Activated naive CD4-positive, alpha-beta T cell treated with anti-CD3 and anti-CD28 coated beads, Interleukin-2, amount 10 ng/mL, durations not matched to agents 7 days and 5 days (primary cell): ENCODE measurements at places on chromosomes 4 and X.
A peak's percentile ranks its signal among the peaks of the same experiment; 100 is the strongest.

GRCh38 chr4:23866450-23867075, 23.3 kb downstream of the PPARGC1A start:
- no peak for DNase-seq

DNA sequence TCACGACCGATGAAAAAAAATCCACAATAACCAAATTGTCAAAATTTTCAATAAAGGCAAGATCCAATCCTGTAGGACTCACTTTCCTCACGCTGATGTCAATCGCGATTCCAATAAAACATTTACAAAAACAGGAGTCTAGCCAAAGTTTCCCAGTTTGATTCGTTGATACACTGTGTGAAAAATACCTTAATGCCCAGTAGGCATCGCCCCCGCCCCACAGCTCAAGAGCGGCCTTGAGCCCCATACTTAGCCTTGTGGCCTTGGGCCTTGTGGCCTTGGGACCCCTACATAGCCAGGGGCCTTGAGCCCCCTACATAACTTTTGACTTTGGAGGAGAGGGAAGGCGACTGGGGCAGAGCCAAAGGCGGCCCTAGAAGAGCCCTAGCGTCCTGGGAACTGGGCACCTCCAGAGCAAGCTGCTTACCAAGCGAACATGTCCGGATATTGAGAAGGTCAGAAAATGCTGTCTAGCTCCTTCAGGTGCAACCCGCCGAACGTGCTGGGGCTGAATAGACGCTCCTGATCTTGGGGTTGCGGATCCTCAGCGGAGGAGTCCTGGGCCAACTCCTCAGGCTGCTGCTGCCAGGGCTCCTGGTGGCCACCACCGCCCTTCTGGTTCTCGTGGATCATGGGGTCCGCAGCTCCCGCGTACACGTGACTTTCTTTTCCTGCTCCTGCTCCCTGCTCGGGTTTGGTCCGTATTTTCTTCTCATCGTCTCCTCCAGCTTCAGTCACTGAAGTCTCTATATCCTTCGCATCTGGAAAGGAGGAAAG, 62.9 kb downstream of the RHOXF2B start:
- DNase-seq, result no peak

DNA sequence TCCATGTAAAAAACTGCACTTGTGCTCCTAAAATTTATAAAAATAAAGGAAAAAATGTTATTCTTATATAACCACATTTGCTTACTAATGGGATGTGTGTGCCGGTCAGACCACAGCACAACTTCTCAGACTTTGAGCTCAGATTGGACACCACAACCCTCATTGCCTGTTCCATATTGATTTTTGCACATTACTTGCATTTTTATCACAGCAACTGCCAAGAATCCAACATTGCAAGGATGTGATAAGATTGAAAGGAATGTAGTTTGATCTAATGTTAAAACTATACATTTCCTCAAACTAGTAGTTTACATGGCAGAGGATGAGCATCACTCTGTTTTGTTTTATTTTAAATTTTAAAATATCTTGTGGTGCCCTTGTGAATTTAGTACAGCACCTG, 227.8 kb downstream of the KDR start:
- no peak for DNase-seq

DNA sequence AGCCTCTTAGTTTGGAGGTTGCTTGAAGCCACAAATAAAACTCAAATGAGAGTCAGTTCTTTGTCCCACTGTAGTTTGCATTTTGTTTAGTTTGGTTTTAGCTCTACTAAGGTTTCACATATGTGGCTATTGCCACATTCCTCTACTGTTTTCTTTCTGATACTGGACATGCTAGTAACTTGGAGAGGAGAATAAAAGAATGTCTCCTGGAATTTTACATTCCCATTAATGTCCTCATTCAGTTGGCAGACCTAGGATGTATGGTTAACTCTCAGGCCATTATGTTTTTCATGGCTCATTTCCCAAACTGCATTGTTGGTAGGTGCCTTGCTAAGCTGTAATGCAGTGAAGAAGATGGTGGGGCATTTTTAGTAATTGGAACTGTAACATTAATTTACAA, 29.9 kb downstream of the UPRT start:
- DNase-seq, result no peak

- DNase-seq, result no peak
Observed at GRCh38 chr4:119106036-119107000, 29.3 kb upstream of the MYOZ2 start.

DNA sequence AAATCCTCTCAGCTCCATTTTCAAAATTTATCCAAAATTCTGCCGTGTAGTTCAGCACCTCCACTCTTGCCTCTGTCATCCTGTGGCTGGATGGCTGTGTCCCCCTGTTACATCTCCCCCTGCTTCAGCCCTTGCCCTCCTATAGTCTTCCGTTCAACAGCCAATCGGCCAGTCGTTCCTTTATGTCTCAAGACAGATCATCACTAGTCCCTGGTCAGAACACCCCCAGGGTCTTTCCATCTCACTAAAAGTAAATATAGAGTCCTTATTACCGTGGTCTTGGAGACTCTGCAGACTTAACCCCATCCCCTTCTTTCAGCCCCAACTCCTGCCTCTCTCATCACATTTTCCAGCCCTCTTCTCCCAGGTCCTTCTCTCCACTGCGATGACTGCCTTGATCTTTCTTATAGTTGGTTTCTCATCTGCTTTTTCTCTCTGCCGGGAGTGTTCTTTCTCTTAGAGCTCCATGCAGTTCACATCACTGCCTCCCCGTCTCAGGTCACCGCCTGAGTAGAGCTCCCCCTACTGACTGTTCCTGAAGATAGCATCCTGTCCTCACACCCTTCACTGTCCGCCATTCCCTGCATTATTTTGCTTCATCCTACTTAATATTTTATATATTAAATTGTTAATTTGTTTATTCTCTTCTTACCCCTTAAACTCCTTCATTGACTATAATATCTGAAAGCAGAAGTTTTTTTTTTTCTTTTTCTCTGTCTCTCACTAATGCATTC, 736.9 kb upstream of the MAGEB2 start:
- DNase-seq, result no peak

DNA sequence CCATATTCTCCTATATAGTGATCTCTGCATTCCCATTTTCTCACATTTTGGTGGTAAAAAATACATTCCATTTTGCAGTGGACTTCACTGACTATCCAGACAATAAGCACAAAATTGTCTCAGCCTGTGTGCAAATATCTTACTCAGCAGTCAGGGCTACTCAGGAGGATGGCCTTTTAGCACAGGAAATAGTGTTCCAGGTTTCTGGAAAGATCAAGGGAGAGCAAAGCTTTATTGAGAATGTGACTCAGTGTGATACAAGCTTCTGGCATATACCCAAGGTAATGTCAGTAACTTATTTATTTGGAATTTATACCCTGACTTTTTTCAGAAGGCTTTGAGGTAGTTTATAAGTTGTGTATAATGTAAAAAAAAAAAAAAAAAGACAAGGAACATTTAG, 233.4 kb downstream of the TEX13A start:
- DNase-seq, result no peak

DNA sequence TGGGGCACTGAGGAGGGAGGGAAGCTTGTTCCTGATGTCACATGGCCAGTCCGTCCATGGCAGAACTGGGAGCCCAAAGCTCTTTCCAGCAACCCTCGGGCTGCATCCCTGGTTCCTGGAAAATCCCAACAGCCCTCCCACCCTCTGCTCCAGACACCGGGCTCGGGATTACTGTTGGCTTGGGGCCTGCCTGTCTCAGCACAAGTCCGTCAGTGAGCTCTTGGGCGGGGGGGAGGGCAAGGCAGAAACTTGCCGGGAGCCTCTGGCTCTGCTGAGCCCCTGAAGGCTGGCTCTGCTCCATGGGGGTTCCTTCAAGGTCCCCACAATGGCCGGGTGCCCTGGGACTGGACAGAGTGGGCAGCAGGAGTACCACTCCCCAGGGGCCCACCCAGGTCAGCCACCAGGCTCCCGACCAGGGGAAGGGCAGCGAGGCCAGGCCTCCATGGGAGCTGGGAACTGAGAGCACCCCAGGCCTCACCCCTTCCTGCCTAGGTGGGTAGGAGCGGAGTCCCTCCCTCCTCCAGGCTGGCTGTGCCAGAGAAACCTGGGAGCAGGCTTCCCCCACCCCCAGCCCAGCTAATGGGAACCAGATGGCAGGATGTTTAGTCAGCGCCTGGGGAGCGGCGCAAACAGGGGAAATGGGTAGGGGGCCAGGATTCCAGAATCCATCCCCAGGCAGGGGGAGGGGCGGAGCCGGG, 6.4 kb upstream of the HAUS7 start:
- DNase-seq, result no peak

DNA sequence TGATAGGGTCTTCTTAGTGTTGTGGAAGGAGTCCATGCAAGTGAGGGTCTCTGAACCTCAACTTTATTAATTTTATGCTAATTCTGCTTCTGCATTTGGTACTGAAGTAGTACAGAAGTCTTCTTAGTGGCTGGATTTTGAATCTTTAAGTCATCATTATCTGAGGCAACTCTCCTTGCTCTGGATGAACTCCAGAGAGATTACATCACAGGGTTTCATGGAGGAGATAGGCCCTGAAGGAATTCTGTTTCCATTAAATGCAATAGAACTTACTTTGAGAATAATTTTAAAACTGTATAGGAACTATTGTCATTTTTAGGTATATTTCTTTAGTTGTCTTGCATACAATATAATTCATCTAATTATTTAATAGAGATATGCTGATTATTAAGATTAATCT, 451.2 kb downstream of the FAT4 start:
- DNase-seq, result no peak

GRCh38 chrX:41116948-41117347, 31.7 kb downstream of the USP9X start:
- no peak for DNase-seq

- no peak for DNase-seq
Observed at GRCh38 chrX:135435139-135435922, 13.6 kb downstream of the SMIM10L2A start.

DNA sequence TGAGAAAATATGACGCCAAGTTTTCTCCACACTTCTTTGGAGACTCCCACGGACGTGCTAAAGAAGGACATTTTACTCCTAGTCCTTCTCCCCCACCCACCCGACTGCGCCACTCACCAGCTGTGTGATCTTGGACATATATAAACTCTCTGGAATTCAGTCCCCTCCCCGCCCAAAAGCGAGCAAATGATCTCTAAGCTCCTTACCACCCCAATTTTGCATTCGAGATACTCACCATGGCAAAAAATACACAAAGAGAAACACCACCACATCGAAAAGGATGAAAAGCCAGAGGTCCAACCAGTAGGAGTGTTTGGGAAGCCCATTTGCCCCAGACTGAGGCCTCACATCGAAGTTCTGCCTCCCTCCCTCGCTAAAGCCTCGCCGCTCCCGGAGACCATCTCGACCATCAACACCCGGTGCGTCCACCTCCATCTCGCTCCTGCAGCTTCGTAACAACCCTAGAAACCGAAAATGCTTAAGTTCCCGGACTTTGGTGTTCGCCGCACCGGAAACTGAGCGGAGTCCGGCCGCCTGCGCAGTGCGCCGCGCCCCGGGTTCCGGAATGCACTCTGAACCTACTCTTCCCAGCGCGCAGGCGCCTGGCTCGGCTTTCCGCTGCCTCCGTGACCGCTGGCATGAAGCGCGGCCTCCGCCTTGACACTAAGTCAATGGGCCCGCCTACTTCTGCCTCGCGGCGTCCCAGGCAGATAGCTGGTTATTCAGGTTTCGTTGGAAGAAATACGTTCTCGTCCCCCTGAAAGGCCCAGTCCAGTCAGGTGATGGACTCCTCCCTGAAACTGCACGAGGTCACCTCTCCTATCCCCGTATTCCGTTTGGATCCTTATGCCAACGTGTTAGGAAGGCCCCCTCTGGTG, 21.6 kb downstream of the FABP2 start:
- DNase-seq, result peak; percentile 95

DNA sequence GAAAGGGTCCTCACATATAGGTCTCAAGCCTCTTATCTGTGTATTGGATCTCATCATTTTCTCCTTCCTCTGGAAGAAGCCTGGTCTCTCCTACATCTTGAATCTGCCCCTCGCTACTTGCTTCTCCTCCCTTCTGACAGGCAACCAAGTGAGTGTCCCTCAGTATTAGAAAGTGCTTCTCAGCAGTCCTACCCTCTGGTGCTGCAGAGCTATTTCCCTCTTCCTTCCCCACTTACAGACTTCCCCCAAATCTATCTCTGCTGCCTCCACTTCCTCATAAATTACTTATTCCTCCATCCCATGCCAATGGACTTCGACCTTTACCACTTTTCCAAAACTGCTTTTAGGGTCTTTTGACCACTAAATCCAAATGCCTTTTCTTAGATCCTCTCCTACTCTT, 129.1 kb upstream of the NAP1L5 start:
- no peak for DNase-seq

GRCh38 chr4:66923081-66923865, 622.0 kb downstream of the CENPC start:
- DNase-seq, result no peak

- DNase-seq, result no peak
Observed at GRCh38 chrX:79266702-79267101, 100.4 kb downstream of the ITM2A start.

GRCh38 chr4:7059662-7060061, 8.2 kb downstream of the GRPEL1 start:
- no peak for DNase-seq

DNA sequence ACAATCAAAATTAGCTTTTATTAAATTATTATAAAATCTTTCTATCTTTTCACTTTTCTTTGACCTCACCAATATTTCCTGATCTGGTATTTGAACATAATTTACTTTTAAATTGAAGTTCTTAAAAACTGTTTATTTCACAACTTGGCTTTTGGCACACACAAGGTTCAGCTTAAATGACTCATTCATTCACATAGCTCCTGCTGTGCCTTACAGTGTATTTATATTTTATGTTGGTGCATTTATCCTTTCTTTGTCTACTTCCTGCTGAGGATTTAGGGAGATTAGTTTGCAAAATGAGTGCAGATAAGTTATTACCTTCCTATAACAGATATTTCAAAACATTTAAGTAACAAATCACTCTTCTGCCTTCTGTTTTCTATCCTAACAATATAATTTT, 430.6 kb downstream of the DTHD1 start:
- DNase-seq, result no peak

- no peak for DNase-seq
Observed at GRCh38 chr4:11130195-11130970, 298.3 kb downstream of the HS3ST1 start.

DNA sequence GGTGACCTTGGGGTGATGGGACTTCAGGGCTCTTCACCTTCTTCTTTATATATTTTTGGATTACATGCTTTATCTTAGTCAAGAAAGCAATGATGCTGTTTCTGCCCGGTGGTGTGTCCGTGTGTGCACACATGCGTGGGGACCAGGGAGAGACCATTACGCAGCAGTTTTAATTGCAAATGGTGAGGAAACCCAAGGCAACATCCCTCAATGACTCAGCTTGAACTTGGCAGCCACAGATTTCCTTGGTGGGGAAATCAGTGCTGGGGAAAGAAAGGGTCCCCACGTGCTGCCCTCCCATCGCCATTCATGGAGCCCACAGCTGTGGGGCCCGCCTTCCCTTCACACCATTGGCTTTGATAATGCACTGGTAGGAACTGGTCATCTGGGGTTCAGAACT, 46.2 kb upstream of the C4orf50 start:
- DNase-seq, result no peak

- no peak for DNase-seq
Observed at GRCh38 chrX:40501164-40501855, 79.5 kb upstream of the ATP6AP2 start.

- no peak for DNase-seq
Observed at GRCh38 chrX:121635141-121635540, 587.7 kb downstream of the GLUD2 start.

GRCh38 chrX:41009850-41010846, 75.1 kb upstream of the USP9X start:
- peak; percentile 75 for DNase-seq
